Neural crest cell (in vitro differentiated cells): ENCODE measurements at places on chromosomes 2 and 18. TPM values are rescaled to one million over a fixed set of nuclear protein-coding genes. Genes with fewer than 3 reads are reported as not detected.

The THSD7B gene
- total RNA-seq = 0.16 and 0.19 TPM in 2 replicates

The CHRNG gene
- total RNA-seq = not detected in 2 replicates

The SULT1C4 gene
- total RNA-seq = 7.7 and 8.0 TPM in 2 replicates

The KCNG3 gene
- 0.07 TPM in 1 of 2 replicates, not detected in the other for total RNA-seq

The DNER gene
- total RNA-seq = 4.0 and 4.1 TPM in 2 replicates

The ANKRD62 gene
- not detected in 2 replicates for total RNA-seq

The CRYGC gene
- total RNA-seq = not detected in 2 replicates

The HOXD13 gene
- total RNA-seq = not detected in 2 replicates

The NEB gene
- total RNA-seq = 0.57 and 0.77 TPM in 2 replicates

The MC5R gene
- not detected in 2 replicates for total RNA-seq

The CD207 gene
- not detected in 2 replicates for total RNA-seq

The CRACDL gene
- 0.37 and 0.48 TPM in 2 replicates for total RNA-seq

The TWSG1 gene
- 48.2 and 50.4 TPM in 2 replicates for total RNA-seq

The TRAPPC12 gene
- total RNA-seq = 96.9 and 104 TPM in 2 replicates

The IL36A gene
- not detected in 2 replicates for total RNA-seq

The PXDN gene
- 217 and 218 TPM in 2 replicates for total RNA-seq

The LBX2 gene
- total RNA-seq = 0.28 TPM in 1 of 2 replicates, not detected in the other

The PDE11A gene
- 0.23 and 0.28 TPM in 2 replicates for total RNA-seq

The SMAD2 gene
- total RNA-seq = 116 and 117 TPM in 2 replicates

The GNAL gene
- total RNA-seq = 20.4 and 20.5 TPM in 2 replicates

The GRB14 gene
- 0.82 and 0.93 TPM in 2 replicates for total RNA-seq
